ENCODE measurements at places on chromosomes 6 and 20.

GRCh38 chr20:55424968-55425367, 580.4 kb downstream of the CBLN4 start:
- DNase-seq, result no peak

- no peak for DNase-seq
These were observed 257.6 kb downstream of the ANKRD60 start for GRCh38 chr20:57970856-57971255.

DNA sequence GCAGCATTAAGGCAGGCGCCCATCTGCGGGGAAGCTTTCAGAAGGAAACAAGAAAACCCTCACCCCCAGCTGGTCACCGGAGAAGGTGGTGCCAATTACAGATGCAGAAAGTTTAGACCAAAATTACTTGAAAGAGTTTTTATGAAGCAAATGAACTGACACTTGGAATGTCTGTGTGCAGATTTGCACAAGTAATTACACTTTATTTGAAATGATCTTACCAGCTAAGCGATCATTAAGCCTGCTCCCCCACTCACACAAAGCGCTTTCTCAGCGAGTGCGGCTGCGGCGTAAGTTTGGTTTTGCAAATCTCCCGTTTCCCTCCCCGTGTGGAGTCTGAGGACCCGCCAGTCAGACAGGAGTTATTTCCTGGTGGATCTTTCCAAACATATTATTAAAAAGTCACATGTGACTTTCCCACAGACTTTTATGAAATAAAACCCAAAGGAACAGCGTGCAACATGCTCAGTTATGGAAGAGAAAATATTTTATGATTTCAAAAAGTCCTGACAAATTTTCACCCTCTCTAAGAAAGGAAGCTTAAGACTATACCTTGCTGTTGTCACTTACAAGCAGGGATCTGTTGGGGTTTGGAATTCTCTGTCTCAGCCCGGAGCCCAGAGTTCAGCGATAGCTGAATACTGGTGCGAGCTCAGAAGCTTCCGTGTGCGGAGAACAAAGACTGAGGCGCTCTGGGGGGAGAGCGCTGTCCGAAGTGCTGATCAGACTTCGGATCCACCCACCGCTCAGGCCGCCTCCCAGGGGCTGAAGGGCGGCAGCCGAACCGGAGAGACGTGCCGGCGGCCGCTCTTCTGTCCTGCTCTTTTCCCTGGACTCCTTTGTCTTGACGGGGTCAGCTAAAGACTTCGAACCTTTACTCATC, 2.7 kb upstream of the MYT1 start:
- peak; percentile 49 for DNase-seq

GRCh38 chr6:90233994-90234393, 62.6 kb downstream of the BACH2 start:
- no peak for DNase-seq

DNA sequence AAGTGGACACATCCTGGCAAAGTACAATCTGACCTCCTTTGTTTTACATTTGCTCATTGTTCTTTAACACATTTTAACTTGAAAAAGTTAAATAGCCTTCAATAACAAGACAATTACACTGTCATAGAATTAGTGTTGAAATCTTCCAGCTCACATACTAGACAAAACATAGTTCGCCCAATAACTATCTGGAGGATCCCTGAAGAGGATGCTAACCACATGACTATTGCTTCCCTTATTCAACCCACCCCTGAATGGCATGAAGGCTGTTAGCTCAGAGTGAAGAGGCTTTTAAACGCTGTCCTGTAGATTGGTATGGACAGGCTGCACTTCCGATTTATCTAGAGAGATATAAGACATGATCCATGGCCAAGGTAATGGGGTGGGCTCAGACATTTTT, 15.0 kb upstream of the DSE start:
- DNase-seq, result no peak

- no peak for DNase-seq
These were observed 30.0 kb downstream of the BRPF3 start for GRCh38 chr6:36226438-36227047.

- no peak for DNase-seq
These were observed 5.5 kb downstream of the HLA-DPB1 start for GRCh38 chr6:33081098-33081824.

- DNase-seq, result no peak
These were observed 113.5 kb downstream of the CDYL start for GRCh38 chr6:4889701-4890100.

DNA sequence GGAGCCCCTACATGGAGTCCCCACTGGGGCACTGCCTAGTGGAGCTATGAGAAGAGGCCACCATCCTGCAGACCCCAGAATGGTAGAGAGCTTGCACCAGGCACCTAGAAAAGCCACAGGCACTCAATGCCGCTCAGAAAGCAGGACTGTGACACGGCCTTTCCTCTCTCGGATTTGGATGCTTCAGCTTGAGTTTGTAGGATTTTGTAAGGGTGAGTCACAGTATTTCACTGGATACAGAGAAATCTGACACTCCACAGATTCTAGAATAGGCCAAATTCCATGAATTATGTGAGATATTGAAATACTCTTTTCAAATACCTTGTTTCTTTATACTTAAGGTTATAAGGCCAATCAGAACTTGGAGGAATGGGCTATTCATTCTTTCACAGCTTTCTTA, 424.5 kb downstream of the HTR1B start:
- DNase-seq, result no peak

- DNase-seq, result no peak
These were observed 918.4 kb upstream of the MANEA start for GRCh38 chr6:94658929-94659328.

DNA sequence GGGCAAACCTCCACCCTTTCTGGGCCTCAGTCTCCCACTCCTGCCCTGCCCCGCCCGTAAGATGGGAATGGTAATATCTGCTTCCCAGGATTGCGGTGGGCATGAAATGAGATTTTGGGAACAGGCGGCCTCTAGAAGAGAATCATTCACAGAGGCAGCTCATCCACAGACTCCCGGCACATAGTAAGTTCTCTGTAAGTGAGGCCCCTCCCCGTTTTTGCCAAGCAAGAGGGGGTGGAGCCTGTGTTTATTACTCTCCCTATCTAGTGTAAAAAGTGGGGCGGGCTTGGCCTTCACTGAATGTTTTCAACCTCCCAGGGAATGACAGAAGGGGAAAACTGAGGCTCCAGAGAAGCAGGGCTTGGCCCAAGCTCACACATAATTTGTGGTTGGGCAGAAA, 20.0 kb downstream of the SUN5 start:
- no peak for DNase-seq

- DNase-seq, result no peak
These were observed 219.2 kb downstream of the KHDC1L start for GRCh38 chr6:73006146-73006545.

DNA sequence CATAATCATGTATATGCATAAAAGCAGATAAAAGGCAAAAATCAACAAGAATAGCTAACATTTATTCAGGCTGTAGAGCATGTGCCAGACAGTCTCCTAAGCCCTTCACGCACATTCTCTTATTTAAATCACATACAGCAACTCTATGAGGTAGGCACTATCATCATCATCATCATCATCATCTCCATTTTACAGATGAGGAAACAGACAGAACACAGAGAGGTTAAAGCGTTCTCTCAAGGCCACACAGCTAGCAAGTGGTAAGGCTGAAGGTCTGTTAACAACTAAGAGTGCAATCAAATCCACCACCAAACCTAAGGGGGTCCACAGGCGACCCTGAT, 857 bp upstream of the PLEKHG1 start:
- DNase-seq, result no peak

DNA sequence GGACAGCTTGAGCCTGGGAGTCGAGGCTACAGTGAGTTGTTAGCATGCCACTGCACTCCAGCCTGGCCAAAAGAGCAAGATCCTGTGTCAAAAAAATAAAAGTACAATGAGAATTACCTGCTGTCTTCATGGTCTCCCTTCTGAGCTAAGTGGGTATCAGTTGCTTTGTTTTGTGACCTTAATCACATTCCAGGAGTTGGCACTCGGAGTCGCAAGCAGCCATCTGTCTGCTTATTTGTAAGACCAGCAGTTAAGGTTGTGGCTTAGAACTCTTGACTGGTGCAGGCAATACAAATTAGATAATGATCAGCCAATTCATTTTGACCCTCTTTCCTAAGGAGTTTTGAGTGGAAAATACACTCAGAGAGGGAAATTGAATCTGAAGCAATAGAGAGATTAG, 114.0 kb downstream of the MYO6 start:
- no peak for DNase-seq

GRCh38 chr20:46631874-46632446, 19.3 kb downstream of the SLC13A3 start:
- no peak for DNase-seq

GRCh38 chr20:43744966-43745730, 18.3 kb upstream of the GTSF1L start:
- no peak for DNase-seq

DNA sequence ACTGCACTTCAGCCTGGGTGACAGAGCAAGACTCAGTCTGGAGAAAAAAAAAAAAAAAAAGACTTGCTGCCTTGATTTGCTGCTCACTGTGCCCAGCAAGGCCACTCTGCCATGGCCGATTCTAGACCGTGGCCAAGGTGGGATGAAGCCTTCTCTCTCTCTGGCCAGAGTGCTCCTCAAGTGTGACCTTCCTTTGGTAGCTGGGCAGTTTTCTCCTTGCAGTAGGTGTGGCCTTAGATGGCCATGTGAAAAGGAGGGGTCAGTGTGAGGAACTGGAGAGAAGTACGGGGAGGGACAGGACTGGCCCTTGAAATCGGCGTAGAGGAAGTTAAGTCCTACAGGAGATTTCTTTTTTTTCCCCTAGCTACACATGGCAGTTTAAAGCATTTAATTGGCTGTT, 272.0 kb downstream of the ARID1B start:
- DNase-seq, result peak; percentile 52

GRCh38 chr20:12554426-12554825, 454.3 kb upstream of the SPTLC3 start:
- no peak for DNase-seq

DNA sequence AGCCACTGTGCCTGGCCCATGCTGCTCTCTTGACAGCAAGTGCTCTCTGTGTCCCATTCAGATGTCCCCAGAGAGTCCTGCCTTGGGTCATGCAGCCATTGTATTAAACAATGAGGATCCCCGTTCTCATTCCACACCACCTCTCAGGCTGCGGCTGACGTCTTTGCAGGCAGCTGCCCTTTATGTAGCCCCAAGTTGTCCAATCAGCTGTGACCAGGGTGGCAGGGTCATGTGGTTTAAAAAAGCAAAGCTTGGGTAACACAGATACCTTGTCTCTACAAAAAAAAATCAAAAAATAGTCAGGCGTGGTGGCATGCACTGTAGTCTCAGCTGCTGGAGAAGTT, 13.2 kb downstream of the GCNT2 start:
- DNase-seq, result no peak

DNA sequence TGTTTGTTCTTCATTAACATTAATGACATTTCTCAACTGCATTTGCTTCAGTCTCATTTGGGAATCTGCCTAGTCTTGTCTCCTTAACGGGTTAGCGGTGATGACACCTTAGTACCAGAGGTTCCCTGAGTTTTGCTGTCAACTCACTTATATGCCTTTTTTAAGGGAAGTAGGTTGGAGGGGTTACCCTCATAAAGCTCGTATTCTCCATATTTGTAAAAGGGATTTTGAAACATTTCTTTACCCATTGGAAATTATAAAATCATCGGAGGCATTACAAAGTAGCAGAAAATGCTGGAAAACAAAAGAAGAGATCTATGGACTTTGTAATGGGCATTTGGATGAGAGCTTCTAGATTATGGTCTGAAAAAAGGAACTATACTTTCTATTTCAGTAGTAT, 88.7 kb upstream of the PRDM1 start:
- DNase-seq, result no peak

- DNase-seq, result no peak
These were observed 116.4 kb upstream of the RIPOR2 start for GRCh38 chr6:25052181-25052580.

GRCh38 chr20:48191200-48191599, 405.9 kb upstream of the SULF2 start:
- no peak for DNase-seq

DNA sequence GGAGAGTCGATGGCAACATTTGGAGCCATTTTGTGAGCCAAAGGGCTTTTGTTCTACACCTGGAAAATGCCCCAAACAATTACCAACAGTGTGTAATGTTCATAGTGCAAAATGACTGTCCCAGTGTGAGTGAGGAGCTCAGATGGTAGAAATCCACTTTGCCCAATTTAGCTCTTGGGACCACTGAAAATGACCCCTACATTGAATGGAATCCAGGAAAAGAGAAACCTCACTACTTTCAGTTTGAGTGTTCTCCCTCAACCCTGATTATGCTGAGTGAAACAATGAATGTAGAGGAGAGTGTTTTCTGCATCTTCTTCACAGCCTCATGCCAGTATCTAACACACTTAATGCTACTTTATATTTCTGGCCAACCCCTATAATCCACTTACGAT, 84.9 kb upstream of the NRN1 start:
- DNase-seq, result no peak

DNA sequence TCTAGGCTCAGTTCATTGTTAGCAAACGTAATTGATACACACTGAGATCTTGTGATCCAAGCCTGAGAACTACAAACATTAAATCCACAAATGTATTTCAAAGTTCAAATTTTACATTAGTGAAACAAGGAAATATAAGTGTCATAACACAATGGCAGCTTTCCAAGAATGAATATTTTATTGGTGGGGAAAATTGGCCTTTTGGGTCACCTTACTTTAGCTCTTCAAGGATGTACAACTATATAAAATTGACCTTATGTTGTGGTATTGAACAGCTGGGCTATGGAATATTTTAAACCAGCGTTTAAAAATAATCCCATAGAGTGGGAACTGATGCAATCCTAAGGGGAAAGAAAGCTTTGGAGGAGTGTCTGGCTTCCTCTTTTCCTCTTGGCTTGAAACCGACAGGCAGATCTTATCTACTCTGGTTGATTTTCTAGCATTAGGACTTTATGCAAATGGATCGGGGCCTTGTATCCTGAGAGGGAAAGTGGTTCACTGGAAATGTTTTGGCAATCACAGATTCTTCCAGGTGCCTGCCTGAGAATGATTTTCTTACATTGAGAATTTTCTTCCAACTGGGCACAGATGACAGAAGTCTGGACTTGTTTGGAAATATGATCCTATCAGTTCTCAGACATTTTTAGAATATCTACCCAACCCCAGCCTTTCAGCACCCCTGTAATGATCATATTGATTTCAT, 184.8 kb upstream of the ECI2 start:
- DNase-seq, result no peak

DNA sequence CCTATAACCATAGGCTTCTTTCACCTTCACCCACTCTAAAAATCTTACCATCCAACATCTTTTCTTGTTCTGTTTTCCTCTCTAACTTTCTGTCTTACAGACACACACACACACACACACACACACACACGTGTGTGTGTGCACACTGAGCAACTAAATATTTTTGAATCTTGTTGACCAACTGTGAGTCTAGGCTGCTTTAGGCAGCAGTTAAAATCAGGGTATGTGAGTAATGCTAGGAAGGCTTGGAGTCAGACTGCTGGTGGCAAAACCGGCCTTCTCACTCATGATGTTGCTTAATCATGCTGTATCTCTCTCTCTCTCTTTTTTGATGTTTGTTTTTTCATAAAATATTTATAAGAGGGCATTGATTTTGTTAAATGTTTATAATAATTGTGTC, 103.1 kb upstream of the TBX18 start:
- DNase-seq, result no peak

- no peak for DNase-seq
These were observed 111.2 kb downstream of the NFATC2 start for GRCh38 chr20:51431321-51431720.

Measured in thyroid gland (tissue), 4 donors.